Stimulated activated CD4-positive, alpha-beta T cell treated with anti-CD3 and anti-CD28 coated beads, Interleukin-2, amount 100 ng/mL, for 24 hours (primary cell): ENCODE measurements at places on chromosomes 12 and 14.
A peak's percentile ranks its signal among the peaks of the same experiment; 100 is the strongest.

DNA sequence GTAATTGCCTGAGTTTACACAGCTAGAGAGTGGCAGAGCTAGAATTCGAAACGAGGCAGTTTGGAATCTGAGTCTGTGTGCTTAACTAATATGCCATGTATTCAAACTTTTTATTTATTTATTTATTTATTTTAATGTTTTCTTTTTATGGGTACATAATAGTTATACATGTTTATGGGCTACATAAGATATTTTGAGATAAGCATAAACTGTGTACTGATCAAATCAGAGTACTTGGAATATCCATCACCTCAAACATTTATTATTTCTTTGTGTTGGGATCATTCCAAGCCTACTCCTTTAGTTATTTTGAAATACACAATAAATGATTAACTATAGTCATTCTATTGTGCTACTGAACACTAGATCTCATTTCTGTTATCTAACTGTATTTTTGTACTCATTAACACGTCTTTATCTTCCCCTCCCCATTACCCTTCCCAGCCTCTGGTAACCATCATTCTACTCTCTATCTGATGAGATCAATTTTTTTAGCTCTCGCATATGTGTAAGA, 7.4 kb upstream of the KRT81 start:
- no peak for DNase-seq

- DNase-seq = no peak
These were observed 106.3 kb upstream of the FKBP4 start for GRCh38 chr12:2688381-2688931.

DNA sequence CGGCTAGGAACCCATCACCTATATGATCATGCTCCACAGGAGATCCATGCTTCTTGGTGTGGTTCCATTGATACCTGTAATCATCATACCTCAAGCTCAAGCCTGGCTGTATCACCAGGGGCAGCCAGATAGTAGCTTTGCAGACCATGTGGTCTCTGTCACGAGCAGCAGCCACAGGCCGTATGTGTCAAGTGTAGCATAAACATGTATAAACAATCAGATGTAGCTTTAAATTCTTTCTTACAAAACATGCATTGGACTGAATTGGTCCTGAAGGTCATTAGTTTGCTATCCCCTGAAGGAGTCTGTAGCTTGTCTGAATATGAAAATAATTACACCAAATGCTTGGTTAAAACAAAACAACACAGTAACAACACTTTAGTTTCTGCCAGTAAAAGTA, 1223.2 kb upstream of the TMEM132C start:
- no peak for DNase-seq

DNA sequence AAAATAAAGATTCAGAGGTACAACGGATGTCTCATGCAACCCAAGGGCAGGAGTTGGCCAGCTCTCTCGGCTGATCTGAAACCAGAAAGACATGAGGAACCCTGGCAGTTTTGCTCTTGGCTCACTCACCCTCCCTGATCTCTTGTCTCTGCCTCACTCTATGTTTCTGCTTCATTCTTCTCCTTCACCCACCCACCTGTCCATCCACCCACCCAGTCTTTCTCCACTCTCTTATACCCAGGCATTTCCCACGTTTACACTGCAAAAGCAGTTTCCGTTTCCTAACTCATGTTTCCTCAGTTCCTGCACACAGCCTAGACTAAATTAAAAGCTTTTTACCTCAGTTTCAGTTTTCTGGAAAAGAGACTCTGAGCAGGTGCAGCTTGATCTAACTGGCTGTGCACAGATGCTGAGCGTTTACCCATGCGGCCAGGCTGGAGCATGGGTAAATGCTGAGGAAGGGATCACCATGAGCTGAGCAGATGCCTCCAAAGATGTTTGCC, 157.6 kb downstream of the PRKCH start:
- peak; percentile 41 for DNase-seq

GRCh38 chr12:94817695-94818075, 167.3 kb upstream of the TMCC3 start:
- no peak for DNase-seq

DNA sequence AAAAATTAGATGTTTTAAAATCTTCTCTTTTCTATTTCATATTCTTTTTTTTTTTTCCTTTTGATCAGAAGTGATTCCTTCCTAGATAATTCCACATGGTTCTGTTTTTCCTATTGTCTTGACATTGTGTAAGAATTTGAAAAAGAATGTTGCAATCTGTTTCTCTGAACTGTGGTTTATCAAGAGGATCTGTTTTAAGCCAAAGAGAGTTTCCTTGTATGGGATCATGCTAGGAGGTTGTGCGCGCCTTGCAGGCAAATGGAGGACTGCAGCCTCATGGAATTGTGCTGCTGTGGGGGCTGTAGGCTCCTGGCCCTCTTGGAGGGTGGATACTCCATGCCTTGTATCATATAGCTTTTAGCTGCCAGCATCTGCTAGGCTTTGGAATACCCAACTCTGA, 43.3 kb upstream of the MBIP start:
- no peak for DNase-seq

DNA sequence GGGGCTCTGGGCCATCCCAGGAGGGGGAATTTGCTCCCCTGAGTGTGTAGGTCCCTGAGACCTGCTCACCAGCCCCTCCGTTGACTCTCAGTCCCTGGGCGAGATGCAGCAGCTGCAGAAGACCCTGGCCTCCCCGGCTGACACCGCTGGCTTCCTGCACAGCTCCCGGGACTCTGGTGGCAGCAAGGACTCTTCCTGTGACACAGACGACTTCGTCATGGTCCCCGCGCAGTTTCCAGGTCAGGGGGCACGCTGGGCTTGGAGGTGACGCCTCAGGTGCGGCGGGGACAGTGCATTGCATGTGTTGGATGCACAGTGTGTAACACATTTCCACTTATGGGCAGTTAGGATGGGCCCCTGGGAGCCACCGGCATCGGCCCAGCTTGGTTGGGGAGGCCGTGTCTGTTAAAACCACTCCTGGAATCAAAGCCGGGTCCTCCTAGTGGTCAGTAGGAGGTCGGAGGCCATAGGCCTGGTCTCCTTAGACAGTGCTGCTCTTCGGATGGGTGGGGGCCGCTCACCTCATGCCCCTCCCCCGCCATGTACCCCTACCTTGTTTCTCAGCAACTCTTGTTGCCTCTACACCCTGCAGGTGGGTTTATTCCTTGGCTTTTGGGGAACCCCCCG, 17.1 kb upstream of the PUS1 start:
- no peak for DNase-seq

DNA sequence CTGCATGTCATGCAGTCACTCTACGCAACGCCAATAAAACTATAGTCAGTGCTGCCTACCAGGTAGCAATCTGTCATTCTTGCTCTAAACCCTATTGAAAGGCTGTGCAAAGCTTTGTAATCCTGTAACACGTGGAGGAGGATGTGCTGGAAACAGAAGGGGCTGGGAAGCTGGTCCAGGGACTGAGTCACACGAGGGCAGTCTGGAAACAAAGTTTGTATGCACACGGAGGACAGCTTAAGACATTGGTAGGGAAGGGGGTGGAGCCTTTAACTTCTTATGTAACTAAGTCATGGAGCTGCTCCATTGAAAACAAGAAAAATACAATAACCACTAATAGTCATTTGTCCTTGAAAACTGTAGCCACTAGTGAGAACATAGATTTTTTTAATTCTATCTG, 128.0 kb downstream of the BCAT1 start:
- no peak for DNase-seq

GRCh38 chr14:72738161-72738611, 155.7 kb downstream of the DPF3 start:
- no peak for DNase-seq

GRCh38 chr12:11863478-11863906, 207.2 kb upstream of the BCL2L14 start:
- no peak for DNase-seq

GRCh38 chr12:101923045-101923718, 45.8 kb downstream of the DRAM1 start:
- DNase-seq = no peak

- no peak for DNase-seq
These were observed 16.6 kb upstream of the LRTM2 start for GRCh38 chr12:1803736-1804135.

GRCh38 chr12:646442-647384, 16.5 kb downstream of the NINJ2 start:
- no peak for DNase-seq

DNA sequence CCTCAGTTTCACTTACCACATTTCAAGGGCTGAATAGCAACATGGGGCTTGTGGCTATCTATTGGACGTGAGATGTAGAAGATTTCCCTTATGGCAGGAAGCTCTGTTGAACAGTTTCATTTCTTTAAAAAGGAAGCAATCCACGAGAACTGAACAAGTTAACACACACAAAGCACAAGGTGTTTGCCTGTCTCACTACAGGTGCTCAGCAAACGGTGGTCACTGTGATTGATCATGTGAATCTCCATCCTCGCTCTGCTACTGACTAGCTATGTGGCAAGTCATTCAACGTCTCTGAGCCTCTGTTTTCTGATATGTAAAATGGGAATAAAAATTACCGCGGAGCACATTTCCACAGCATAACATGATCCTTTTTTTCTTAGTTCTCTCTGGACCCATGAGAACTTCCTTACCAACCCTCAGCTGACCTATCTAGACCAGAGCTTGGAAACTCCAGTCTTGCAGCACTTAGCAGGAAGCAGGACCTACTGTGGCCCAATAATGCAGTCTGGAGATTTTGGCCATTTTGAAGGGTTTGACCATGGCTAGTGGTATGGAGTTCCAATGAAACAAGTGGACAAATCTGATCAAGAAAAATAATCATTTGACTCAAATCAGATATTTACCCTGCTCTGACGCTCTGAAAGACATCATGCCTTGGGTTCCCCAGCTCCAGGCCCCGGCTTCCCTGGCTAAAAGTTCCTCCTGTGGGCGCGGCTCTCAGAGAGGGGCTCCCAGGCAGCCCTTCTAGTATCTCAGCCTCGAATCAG, 278.8 kb downstream of the ZFP36L1 start:
- DNase-seq = no peak

DNA sequence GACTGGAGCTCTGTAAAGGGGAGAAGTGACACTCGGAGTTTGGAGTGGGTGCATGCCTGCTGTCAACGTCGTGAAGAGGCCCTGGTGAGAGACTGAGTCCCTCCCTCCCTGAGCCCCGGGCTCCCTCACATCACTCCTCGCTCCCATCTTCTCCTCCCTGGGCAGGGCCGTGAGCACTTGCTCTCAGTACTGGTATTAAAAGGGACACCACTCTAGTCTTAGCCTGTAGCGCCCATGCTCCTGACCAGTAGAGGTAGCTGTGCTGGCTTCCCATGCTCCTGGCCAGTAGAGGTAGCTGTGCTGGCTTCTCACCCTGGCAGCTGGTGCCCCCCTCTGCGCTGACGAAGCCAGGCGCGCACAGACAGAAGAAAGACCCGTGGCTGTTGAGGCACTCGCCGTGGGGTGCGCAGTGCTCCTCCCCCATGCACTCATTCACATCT, 14.7 kb downstream of the ISCA2 start:
- no peak for DNase-seq

GRCh38 chr12:95574799-95575452, 23.6 kb upstream of the USP44 start:
- no peak for DNase-seq

- DNase-seq = no peak
These were observed 1.3 kb upstream of the AVPR1A start for GRCh38 chr12:63152321-63152700.

DNA sequence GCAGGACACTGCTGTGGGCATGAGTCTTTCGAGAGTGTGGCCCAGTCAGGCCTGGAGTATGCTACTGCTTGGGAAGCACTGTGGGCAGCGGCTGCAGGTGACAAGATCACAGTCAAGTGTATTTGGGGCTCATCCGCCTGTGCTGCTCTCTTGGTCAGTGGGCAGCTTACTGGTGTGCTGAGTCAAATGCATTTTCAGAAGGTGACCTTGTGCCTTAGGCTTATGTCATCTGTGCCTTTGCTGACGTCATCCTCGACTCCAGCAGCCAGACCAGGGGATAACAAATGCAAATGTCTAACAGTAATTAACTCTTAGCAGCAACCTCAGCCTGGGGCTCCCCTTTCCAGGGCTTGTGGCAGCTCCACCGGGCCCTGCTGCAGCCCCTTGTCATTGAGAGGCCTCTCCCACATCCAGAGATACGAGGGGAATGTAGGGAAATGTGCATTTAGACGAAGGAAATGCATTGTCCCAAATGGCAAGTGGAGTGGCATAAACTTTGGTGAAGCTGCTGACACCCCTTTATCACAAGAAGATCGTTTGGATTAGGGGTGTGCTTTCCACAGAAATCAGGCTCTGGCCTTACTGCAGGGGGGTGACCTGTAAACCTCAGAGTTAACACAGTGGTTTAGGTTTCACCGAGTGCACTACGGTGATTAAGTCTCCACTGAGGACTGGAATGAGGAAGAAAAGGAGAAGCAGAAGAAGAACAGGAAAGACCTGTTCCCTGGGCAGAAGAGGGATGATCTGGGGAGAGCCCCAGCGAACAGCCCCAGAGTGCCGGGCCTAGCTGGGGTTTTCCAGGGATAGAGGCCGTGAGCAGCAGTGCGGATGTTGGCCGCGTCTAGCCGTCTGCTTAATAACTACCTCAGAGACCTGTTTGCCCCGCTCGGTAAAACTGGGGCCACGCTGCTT, 39.7 kb downstream of the PSMA6 start:
- no peak for DNase-seq

DNA sequence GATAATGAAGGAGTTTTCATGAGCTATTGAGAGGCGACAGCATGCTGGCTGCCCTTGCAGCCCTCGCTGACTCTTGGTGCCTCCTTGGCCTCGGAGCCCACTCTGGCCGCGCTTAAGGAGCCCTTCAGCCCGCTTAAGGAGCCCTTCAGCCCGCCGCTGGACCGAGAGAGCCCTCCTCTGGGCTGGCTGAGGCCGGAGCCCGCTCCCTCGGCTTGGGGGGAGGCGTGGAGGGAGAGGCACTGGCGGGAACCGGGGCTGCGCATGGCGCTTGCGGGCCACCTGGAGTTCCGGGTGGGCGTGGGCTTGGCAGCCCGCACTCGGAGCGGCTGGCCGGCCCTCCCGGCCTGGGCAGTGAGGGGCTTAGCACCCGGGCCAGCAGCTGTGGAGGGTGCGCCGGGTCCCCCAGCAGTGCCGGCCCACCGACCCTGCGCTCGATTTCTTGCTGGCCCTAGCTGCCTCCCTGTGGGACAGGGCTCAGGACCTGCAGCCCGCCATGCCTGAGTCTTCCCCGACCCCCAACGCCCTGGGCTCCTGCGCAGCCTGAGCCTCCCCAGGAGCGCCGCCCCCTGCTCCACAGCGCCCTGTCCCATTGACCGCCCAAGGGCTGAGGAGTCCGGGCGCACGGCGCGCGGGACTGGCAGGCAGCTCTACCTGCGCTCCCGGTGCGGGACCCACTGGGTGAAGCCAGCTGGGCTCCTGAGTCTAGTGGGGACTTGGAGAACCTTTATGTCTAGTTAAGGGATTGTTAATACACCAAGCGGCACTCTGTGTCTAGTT, 20.1 kb upstream of the PAWR start:
- no peak for DNase-seq

DNA sequence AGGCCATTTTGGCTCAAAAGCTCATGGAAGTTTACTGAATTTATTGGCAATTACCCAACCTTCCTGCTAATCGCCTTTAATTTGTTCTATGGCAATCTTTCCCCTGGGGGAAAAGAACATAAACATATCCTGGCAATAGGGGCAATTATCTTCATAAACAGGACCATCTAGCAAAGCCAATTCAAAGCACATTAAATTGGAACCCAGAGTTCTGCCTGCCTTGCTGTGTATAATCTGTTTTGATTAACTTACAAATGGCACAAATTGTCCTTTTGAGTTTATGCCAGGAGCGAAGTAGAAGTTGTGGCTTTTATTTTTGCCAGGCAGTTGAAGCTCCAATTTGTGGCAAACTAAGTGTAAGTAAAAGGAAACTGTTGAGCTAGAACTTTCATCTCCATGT, 68.6 kb downstream of the C12orf50 start:
- DNase-seq = no peak
